Kidney tubule cell (primary cell): ENCODE measurements at places on chromosomes 3 and 15.

DNA sequence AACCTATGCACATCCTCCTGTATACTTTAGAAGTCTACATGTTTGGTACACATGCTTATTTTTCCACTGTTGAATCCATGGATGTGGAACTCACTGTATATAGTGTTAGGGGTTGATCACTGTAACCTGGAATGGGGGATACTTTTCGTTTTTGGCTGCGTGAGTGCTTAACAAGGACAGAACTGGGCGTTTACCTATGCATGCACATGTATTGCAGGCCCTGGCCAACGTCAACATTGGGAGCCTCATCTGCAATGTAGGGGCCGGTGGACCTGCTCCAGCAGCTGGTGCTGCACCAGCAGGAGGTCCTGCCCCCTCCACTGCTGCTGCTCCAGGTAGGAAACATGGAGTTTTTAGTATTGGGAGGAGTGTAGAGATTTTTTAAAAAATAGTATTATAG is 2.3 kb downstream of the RPLP1 start:
- no peak for DNase-seq

DNA sequence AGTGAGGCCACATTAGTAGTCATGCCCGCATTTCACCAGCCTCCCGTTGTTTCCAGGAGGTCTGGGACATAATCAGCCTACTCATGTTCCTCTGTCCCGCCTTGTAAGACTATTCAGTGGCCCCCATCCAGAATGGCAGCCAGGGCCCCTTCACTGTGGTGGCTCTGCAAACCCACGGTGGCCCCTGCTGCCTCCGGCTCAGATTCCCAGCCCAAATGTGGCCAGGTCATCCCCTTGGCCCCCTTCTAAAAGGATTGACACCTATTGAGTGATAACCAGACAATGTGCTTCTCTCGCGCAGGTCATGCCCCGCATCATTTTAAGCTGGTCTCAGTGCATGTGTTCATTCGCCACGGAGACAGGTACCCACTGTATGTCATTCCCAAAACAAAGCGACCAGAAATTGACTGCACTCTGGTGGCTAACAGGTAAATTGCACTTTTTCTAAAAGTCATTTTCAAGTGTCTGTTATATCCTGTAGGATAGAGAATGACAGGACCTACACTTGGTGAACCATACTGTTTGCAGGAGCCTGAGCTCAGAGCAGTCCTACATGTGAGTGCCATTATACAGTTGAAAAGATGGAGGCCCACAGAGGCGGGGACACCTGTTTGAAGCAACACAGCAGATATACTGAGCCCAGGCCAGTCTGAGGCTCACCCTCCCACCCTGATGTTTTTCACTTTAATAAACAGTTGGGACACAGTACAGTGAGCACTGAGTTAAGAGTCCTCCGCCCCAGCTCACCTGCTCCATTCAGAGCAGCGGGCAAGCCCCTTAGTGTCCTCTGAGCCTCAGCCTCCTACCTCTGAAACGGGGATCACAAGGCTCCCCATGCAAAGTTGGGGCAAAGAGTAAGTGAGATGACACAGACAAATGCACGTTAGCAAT is 47.7 kb downstream of the PXYLP1 start:
- DNase-seq: peak; percentile 51

DNA sequence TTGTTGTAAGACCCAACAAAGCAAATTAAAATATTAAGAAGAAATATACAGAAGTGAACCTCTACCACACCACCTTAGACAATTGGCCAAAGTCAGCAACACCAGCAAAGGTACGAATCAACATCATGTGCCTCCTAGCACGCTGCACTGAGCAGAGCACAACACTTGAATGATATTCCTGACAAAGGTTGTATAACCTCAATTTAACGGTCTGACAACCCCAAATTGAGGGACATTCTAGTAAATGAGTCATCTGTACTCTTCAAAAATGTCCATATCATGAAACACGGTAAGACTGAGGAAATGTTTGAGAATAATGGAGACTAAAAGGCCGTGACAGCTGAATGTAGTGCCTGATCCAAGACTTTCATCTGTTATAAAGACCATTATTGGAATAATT is 41.3 kb upstream of the TNFSF10 start:
- peak; percentile 87 for DNase-seq

DNA sequence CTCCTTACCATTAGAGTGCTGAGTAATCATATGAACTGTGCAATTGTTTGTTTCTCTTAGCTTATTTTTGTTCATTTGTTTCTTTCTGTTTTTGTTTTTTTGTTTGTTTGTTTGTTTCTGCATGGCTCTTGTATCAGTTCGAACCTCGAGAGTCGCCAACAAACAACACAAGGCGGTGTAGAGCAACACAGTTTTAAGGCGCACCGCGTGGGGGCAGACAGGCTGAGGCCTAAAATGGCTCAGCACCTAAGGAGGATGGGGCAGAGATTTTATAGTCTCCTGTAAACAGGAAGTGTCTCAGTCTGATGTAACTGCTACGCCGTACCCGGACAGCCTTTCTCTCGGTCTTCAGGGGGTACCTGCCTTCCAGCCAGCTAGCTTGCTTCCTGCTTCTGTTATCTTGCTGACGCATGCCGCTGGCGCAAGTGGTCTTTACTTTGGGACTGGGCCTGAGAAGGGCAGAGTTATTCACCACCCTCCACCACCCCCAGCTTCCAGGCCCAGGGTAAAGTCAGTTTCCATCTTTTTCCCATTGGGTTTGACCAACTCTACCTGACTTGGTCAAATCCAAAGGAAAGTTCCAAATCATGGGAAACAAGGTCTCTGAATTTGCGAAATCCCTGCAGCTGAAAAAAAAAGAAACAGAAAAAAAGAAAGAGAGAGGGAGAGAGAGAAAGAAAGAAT is 25.8 kb upstream of the MFGE8 start:
- DNase-seq: no peak

- DNase-seq: no peak
Observed at GRCh38 chr15:96160269-96160668, 170.2 kb upstream of the NR2F2 start.

- no peak for DNase-seq
Observed at GRCh38 chr3:82636177-82636576, 874.7 kb upstream of the GBE1 start.

GRCh38 chr3:140719841-140720614 is 42.2 kb downstream of the TRIM42 start:
- peak; percentile 51 for DNase-seq

- DNase-seq: no peak
Observed at GRCh38 chr3:116246406-116246980, 198.8 kb downstream of the LSAMP start.

- DNase-seq: no peak
Observed at GRCh38 chr3:100158918-100159330, 44.6 kb upstream of the FILIP1L start.

- peak; percentile 55 for DNase-seq
Observed at GRCh38 chr3:158731938-158732855, at the start of gene RARRES1. TSS of gene RARRES1 (minus strand) at chr3:158732457. CDS start at chr3:158732415, 42 bp downstream.

DNA sequence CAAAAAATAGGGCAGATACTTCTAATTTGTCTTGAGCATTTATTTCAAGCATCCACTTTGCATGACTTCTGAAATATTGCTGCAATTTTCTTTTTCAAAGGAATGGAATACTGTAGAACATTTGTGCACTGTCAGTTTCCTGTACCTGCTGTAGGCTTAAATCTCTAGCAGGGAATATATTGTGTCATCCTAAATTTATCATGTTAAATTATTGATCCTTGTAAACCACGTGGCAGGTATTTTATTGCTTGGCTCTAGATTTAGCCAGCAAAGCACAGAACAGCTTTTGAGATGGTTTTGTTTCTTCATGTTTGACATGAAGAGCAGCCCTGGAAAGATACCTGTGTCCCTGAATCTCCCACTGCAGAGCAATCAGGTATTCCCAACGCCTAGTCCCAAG is 470.1 kb downstream of the GABRG3 start:
- no peak for DNase-seq

DNA sequence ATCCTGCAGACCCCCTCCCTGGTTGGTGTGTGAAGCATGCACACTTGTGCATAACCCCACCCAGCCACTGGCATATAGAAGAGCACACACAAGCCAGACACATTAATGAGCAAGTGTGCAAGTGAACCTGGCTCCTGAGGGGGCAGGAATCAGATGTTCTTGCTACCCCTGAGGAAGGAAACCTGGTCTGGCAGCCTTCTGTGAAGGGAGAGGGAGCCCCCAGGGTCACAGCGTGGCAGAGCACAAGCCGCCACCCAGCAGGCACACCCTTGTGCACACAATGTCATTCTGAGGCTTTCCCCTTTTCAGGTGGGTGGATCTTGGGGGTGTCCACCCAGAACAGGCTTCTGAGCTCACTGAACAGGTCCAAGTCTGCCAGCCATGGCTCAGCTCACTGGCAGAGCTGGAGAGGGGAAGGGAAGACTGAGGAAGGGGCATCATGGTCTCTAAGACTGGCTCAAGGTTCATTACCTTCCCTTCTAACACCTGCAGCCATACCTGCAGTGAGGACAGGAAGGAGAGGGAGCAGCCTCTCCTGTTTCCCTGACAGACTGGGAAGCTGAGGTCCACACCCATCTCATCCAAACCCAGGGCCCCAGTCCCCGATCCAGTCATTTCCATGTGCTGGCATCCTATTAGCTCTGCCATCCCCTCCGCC is 31.6 kb upstream of the SEMA3F start:
- DNase-seq: no peak

GRCh38 chr15:40232625-40233070 is 6.2 kb upstream of the PAK6 start:
- DNase-seq: no peak

DNA sequence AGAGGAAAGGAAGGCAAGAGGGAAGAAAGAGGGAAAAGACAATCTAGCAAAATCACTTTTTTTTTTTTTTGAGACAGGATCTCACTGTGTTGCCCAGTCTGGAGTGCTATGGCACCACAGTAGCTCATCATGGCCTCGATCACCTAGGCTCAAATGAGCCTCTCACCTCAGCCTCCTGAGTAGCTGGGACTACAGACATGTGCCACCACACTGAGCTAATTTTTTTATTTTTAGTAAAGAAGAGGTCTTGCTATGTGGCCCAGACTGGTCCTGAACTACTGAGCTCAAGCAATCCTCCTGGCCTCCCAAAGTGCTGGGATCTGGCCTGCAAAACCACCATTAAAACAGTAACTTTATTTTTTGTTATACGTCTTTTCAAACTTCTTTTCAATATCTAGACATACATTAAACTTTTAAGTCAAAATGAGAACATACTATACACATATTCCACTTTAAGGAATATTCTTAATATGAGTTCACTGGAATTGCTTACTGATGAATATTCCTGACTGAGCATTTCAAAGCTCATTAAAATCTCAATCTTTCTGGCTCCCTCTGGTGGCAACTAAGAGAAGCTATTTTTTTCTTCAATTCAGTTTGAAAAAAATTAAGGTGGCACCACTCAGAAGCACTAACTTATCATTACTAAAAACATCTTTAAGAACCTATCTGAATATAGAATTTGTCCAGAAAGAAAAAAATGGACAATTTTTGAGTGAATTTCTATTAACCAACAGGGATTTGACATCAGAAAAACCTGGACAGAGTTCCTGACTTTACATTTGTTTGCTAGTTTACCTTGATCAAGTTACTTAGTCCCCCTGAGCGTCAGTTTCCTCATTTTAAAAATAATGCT is 40.9 kb downstream of the UACA start:
- DNase-seq: peak; percentile 65

DNA sequence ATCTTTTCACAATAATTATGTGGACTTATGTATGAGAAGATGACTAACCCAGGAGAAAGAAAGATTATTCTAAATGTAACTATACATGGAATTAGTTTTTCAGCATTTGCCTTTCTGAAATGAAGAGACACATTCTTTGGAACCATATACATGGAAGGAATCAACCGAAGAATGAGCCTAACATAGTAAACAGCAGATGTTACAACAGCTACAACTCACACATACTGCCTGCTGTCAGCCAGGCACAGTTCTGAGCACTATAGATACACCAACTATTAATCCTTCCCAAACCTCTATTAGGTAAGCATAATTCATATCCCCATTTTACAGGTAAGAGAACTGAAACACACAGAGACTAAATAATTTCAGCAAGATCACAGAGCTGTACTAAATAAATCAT is 840.0 kb downstream of the ROBO1 start:
- DNase-seq: no peak

DNA sequence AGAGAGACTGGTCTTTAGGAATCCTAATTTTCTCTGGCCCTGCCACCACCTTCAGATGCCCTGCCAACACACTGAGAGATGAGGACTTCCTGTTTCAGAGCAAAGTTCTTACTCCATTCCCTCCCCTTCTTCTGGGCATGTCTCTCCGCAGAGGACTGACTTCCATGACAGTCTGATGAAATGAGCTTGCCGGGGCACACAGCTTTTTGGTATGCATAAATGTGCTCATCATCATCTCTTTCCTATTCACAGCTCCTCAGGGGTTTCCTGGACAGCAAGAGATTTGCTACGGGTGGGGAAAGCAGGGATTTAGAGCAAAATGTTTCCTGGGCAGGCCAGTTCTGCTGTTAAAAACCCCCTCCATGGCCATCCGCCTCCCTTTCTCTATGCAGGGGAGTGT is 27.6 kb upstream of the SEMA6D start:
- no peak for DNase-seq

DNA sequence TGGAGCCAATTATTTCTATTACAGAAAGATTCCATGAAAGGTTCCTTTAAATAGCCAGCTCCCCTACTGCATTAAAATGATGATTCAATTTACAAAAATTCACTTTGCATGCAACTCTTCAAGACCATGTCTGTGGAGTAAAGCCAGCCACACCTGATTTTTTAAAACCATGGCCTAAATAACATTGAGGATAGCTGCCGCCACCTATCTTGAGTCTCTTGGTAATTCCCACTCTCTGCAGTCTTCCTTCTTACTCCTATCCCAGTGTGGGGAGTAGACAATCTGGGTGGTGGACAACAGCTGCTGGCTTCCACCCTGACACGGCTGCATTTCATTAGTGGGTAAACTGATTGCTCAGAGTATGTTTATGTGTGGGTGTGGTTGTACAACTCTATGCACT is 10.7 kb downstream of the LRTM1 start:
- no peak for DNase-seq

DNA sequence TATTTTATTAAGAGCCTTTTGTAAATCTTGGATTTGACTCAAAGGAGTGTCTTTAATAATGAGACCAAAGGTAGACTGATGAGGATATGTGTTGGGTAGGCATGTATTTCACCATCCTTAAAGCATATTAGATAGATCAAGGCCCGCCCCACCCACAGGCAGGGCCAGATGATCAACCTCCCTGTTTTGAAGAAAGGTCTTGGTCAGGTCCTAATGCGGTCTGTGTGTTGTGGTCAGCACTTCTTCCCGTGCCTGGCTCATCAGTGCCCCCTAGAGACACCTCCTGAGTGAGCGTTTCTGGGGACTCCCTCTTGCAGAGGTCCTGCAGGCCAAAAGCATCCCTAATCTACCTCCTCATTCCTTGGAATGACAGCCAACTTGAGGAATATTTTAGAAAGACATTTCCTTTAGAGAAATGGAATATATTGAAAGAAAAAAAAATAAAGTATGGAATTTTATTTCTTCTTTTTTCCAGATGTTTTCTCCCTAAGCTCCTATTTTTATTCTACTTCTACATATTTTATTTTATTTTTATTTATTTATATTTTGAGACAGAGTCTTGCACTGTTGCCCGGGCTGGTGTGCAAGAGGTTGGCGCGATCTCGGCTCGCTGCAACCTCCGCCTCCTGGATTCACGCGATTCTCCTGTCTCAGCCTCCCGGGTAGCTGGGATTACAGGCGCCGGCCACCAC is 6.0 kb downstream of the TM4SF4 start:
- peak; percentile 89 for DNase-seq
